ENCODE measurements at places on chromosomes 1 and 21. TPM values are rescaled to one million over a fixed set of nuclear protein-coding genes. Genes with fewer than 3 reads are reported as not detected.

SLC1A7 gene
- total RNA-seq: not detected

KLF17 gene
- total RNA-seq: not detected

PKP1 gene
- 1.3 TPM for total RNA-seq

CELA2B gene
- total RNA-seq: not detected

ZNF362 gene
- 19.2 TPM for total RNA-seq

EXO1 gene
- total RNA-seq: not detected

HAO2 gene
- total RNA-seq: not detected

VTCN1 gene
- total RNA-seq: not detected

KCNE2 gene
- total RNA-seq: not detected

TRPM2 gene
- 0.15 TPM for total RNA-seq

C2CD4D gene
- not detected for total RNA-seq

PALMD gene
- total RNA-seq: 60.7 TPM

S100A7A gene
- not detected for total RNA-seq

KIF2C gene
- total RNA-seq: 0.46 TPM

UBL4B gene
- total RNA-seq: not detected

AVPR1B gene
- not detected for total RNA-seq

MRPL24 gene
- 121 TPM for total RNA-seq

GJA9 gene
- not detected for total RNA-seq
